ENCODE measurements at places on chromosomes 5 and 9.

DNA sequence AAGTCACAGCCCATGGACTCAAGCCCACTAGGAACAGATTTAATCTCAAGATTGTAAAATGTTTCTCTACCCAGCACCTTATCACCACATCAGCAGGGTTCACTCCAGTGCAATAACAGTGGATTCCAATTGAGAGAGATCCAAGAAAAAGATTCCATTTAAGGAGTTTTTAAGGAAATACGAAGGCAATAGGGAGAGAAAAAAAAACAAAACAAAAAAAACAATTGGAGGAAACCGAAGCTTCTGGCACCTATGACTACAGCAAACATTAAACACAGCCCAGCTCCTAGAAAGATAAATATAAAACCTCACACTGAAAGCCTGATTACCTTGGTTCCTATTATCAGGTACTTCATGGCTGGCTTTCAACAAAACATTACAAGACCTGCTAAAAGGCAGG is 192.7 kb downstream of the DAB2IP start:
- DNase-seq, result no peak

DNA sequence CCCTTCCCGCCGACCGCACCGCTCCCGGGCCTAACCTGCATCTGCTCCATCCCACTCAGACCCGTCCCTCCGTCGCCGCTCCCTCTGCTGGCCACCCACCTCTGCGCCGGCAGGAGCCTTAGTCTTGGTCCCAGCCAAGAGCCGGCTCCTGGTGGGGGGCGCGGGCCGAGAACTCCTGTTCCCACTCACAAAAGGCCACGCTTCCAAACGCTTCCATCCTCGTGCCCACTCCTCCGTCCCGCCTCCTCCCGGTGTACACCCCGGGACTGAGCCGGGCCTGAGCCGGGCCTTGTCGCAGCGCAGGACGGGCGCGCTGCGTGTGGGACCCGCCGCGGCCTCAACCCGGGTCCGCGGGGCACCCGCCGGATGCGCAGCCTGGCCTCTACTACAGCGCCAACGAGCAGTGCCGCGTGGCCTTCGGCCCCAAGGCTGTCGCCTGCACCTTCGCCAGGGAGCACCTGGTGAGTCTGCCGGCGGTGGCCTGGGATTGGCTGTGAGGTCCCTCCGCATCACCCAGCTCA is 7.5 kb downstream of the ADAMTS13 start:
- DNase-seq, result no peak

DNA sequence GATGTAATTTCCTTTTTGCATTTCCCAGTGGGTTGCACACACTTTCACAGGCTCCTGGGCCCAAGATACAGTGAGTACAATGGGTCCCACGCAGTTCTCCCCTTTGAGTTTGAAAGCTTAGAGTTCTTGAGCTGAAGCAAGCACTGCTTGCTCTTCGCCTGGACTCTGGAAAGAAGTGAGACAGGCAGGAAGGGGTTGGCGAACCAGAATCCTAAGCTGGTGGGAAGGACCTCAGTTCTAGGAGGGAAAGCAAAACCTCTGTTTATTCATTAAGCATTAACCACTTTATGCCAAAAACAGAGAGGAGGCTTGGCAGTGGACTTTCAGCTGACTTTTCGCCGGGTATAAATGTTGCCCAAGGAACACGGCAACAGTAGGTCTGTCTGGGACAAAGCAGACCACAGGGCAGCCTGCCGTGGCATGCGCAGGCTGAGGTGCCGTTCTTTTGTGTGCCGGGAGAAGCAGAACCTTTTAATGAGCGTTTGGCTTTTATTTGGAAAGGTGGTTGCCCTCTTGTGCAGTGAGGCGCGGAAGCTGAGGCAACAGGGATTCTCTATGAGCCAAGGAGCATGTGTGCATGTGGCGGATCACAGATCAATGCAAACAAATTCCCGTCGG is 239.9 kb upstream of the PANK3 start:
- DNase-seq, result no peak

DNA sequence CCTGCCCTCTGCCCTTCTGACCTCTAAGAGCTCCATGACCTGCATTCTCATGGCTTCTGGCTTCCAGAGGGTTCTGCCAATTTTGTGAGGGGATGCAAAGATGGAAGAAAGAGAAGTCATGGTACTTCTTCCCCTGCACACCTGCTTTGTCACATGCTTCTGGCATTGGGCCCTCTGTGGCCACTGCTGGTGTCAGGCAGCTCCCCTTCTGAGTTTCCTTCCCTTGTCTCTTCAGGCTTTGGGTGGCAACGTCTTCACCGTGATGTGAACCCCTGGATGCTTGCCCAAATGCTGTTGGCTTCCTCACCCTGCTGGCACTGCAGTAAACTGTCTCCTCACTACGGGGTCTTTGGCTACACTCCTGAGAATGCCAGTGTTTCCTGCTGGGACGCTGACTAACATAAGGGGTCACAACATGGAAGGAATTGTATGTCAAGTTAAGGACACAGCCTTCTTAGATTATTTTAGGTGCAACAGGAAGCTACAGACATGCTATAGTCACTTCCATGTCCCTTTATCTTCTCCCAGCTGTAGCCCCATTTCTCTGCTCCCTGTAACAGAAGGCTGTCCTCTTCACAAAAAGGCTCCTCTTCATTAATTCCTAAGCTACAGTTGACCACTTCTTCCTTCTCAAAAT is 8.9 kb upstream of the CLINT1 start:
- no peak for DNase-seq

DNA sequence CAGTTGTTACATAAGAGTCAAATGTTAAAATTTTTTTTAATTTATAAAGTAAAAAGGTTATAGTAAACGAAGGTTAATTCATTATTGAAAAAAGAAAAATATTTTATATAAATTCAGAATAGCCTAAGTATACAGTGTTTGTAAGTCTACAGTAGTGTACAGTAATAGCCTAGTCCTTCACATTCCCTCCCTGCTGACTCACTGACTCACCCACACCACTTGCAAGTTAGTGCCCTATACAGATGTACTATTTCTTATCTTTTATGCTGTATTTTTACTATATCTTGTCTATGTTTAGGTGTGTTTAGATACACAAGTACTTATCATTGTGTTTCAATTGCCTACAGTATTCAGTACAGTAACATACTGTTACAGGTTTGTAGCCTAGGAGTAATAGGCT is 57.6 kb downstream of the MAMDC2 start:
- no peak for DNase-seq

GRCh38 chr9:120920806-120921178 is 5.8 kb downstream of the TRAF1 start:
- no peak for DNase-seq

- no peak for DNase-seq
Measured at GRCh38 chr5:93145767-93146166, 435.3 kb downstream of the NR2F1-AS1 start.

GRCh38 chr5:107242411-107243219 is 428.1 kb downstream of the EFNA5 start:
- no peak for DNase-seq

DNA sequence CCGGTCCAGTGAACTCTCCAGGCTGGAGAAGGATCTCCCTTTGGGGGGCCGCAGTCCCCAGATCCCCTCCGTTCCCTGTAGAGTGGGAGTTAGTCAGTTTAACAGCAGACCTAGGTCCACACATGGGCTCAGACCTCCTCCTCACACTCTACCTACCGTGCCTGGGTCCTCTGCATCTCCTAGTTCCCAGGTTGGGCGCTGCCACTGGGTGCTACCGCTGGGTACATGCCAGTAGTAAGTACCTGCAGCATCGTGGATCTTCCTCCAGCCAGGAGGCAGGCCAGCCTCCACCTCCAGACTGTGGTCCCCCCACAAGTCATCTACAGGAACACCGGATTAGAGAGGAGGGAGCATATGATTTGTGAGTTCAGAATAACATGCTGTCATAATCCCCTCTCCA is 802 bp downstream of the APBB3 start:
- no peak for DNase-seq

DNA sequence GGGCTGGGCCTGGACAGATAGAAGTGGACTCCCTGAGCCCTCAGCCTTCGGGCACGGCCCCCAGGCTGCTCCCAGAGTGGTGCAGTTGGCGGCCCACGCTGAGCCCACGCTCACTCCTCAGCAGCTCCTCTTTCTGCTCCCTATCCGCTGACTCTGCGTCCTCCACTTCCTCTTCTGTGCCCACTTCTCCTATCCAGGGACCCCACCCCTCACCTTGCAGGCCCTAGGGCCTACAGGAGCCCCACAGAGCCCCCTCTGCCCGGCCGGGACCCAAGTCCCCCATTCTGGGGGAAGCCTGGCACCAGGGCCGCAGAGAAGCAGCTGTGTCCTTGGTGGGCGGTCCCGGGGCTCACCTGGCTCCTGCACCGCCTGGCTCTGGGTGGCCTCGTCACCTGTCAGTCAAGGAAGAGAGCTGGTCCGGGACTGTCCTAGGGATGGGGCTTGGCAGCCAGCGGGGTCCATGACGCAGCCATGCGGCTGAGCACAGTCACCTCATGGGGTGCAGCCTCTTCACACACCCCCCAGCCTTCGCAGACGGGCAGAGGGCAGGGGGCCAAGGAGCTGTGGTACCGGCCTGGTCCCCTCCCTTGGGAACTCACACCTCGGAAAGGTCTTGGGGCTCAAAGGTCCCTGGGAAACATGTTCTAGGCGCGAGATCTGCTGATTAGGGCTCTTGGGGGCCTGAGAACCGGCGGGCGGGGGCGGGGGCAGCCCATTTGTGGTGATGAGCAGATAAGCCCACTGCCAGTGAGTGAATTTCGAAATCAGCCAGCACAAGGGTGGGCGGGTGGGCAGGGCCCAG is 5.4 kb upstream of the NRARP start:
- no peak for DNase-seq

- DNase-seq, result no peak
Measured at GRCh38 chr5:1332461-1333001, 12.4 kb downstream of the CLPTM1L start.

GRCh38 chr5:101688156-101688555 is 607.9 kb downstream of the SLCO4C1 start:
- DNase-seq, result no peak

GRCh38 chr5:3995954-3996619 is 400.5 kb downstream of the IRX1 start:
- DNase-seq, result no peak

DNA sequence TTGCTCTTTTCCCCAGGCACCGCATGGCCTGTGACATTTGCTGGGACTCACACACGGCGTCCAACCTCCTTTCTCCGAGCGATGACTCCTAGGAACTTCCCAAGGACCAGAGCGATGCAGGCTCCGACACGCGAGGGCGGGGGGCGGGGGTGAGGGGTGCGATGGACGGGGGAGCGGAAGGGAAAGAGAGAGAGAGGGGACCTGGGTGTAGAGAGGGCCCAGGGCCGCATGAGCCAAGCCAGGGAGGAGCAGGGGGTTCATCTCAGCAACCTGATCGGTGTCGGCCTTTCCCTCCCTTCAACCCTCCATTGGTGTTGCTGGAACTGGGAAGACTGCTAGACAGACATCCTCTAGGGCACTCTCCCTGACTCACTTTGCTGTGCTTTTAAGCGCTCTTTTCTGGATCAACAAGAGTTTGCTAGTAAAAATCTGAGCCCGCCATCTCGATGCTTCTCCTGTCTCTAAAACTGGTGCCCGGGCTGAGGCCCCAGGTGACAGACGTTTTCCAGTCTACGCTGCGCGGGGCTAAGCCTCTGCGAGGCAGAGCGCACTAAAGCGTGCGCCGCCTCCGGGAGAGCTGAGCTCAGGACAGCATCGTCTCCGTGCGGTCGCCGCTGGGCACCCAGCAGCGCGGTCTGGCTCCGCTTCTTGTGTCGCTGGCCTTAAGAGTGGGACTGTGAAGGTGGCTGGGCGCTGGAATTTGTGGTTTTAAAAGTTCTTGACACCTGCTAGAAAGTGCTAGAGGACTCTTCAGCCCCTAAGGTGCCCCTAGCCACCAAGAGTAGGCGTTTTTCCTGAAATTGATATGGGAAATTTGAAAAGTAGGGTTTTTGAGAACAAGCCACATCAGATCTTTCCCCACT is 1.0 kb upstream of the TSLP start:
- DNase-seq, result no peak

DNA sequence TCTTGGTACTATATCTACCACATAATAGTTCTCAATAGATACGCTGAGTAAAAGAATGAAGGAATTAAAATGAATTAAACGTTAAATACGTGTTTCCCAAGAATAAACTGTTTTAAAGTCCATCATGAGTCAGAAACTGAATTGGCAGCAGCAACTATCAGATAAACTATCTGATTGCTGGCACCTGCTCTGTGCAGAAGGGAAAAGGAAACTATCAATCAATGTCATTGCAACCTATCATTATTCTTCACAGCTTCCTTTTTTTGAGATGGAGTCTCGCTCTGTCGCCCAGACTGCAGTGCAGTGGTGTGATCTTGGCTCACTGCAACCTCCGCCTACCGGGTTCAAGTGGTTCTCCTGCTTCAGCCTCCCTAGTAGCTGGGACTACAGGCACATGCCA is 8.8 kb upstream of the WDR36 start:
- DNase-seq, result no peak

GRCh38 chr9:4090491-4090890 is 209.4 kb downstream of the GLIS3 start:
- no peak for DNase-seq

DNA sequence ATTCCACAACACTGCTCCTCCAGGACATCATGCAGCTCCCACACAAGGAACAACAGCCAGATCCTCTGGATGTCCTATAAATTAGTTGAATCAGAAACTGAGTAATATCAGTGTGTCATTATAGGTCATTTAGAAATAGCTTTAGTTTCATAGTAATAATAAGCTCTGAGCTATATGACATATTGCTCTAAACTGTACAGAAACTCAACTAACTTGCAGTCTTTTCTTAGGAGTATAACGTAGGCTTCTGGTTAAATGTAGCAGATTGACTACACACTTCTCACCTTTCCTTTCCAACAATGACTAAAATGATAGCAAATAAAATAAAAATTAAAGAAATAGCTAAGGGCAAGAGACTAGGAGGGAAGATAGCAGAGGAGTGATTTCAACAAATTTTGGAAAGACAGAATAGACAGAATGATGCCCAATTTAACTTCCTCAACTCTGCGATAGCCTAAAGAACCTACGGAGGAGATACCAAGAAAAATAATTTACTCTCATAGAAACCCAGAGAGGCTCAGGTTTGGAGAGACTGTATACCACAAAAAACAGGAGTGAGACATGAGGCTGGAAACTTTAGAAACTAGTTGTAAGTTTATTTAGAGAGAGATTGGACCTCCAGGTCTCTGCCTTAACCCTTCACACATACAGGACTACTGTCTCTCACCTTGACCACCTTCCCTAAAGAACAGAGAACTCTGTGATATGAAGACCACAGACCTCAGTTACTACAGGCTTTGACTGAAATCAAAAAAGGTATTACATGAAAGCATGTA is 193.7 kb downstream of the TSSK1B start:
- no peak for DNase-seq

- no peak for DNase-seq
Measured at GRCh38 chr5:159510282-159510681, 180.0 kb upstream of the IL12B start.

DNA sequence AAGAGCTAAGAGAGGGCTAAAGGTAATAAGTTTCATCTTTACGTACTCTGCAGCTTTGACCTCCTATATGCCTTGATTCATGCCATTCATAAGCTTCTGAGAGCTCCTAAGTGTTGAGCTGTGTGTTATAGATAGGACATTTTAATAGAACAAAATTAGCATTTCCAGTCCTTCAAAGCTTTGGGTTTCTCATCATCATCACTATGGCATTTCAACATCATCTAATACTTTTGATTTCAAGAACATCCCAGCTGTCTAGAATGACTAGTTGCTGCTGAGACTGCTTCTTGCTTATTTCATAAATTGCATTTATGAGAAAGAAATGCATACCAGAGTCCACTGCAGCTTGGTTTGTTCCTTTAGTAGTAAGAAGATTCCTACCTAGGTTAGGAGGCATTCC is 201.7 kb downstream of the SGCD start:
- no peak for DNase-seq

All from CD4-positive, alpha-beta T cell treated with Interleukin-12 subunit alpha and Interleukin-12 subunit beta, for 1 hour (primary cell).